ENCODE measurements at places on chromosomes 3 and 15. TPM values are rescaled to one million over a fixed set of nuclear protein-coding genes. Genes with fewer than 3 reads are reported as not detected.

Gene ARGFX
- total RNA-seq = not detected

- no peak overlapping the region for H3K4me3 ChIP-seq
- no peak overlapping the region for H3K27ac ChIP-seq
- peaks cover 14% of the 10 kb centered on the region for H3K4me1 ChIP-seq
- H3K36me3 ChIP-seq = no peaks in the 10 kb centered on the region
- DNase-seq = no peak
- no peaks in the 10 kb centered on the region for H3K27me3 ChIP-seq
These were observed 27.9 kb downstream of the SEMA7A start for GRCh38 chr15:74405823-74406222.

Gene HGD
- total RNA-seq = 3.2 TPM

GRCh38 chr3:117011687-117012250 is 302.2 kb downstream of the TUSC7 start:
- no peak overlapping the region for H3K4me3 ChIP-seq
- H3K27ac ChIP-seq = no peak overlapping the region
- H3K27me3 ChIP-seq = no peaks in the 10 kb centered on the region
- H3K4me1 ChIP-seq = no peaks in the 10 kb centered on the region
- no peaks in the 10 kb centered on the region for H3K36me3 ChIP-seq
- DNase-seq = no peak

Gene GRAMD1C
- total RNA-seq = 6.4 TPM

- no peaks in the 10 kb centered on the region for H3K27me3 ChIP-seq
- peak; percentile 89 for DNase-seq
- H3K27ac ChIP-seq = no peak overlapping the region
- H3K36me3 ChIP-seq = no peaks in the 10 kb centered on the region
- H3K4me1 ChIP-seq = peaks cover 4% of the 10 kb centered on the region
- no peak overlapping the region for H3K4me3 ChIP-seq
These were observed 14.0 kb upstream of the SSUH2 start for GRCh38 chr3:8658306-8659212.

DNA sequence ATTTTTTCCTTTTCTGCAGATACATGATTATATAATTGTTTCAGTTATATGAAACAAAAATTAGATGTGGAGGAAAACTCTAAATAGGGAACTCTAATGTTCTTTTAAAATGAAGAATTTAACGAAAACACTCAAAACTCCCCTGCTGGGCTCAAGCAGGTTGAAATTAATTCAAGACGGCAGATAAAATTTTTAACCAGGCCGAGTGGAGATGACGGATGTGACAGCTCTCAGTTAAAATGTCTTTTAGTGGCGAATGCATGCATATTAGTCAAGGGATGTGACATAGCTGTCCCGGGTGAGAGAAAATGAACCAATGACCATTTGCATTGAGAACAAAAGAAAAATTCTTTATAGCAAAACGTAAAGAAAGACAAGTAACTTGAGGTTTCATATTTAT is 110.1 kb downstream of the ROBO2 start:
- no peak overlapping the region for H3K4me3 ChIP-seq
- no peak for DNase-seq
- H3K36me3 ChIP-seq = no peaks in the 10 kb centered on the region
- H3K27ac ChIP-seq = no peak overlapping the region
- H3K4me1 ChIP-seq = no peaks in the 10 kb centered on the region

GRCh38 chr3:71444028-71444860 is 139.3 kb downstream of the FOXP1 start:
- peak; percentile 77 for DNase-seq
- H3K27me3 ChIP-seq = no peaks in the 10 kb centered on the region
- H3K4me3 ChIP-seq = no peak overlapping the region
- H3K27ac ChIP-seq = peak overlapping the region; percentile 84

- DNase-seq = no peak
- no peak overlapping the region for H3K4me3 ChIP-seq
- no peaks in the 10 kb centered on the region for H3K36me3 ChIP-seq
These were observed 40.0 kb upstream of the CMSS1 start for GRCh38 chr3:99777708-99778107.

GRCh38 chr15:69081310-69082004 is 67.0 kb downstream of the NOX5 start:
- DNase-seq = no peak
- peak overlapping the region; percentile 78 for H3K27ac ChIP-seq
- no peak overlapping the region for H3K4me3 ChIP-seq
- H3K4me1 ChIP-seq = peaks cover 29% of the 10 kb centered on the region
- no peaks in the 10 kb centered on the region for H3K36me3 ChIP-seq

All from upper lobe of right lung (tissue), 1 donor.